ENCODE measurements at places on chromosomes 11 and 22.
A peak's percentile ranks its signal among the peaks of the same experiment; 100 is the strongest.

GRCh38 chr11:130211144-130211543, 51.6 kb downstream of the ST14 start:
- DNase-seq, result no peak

DNA sequence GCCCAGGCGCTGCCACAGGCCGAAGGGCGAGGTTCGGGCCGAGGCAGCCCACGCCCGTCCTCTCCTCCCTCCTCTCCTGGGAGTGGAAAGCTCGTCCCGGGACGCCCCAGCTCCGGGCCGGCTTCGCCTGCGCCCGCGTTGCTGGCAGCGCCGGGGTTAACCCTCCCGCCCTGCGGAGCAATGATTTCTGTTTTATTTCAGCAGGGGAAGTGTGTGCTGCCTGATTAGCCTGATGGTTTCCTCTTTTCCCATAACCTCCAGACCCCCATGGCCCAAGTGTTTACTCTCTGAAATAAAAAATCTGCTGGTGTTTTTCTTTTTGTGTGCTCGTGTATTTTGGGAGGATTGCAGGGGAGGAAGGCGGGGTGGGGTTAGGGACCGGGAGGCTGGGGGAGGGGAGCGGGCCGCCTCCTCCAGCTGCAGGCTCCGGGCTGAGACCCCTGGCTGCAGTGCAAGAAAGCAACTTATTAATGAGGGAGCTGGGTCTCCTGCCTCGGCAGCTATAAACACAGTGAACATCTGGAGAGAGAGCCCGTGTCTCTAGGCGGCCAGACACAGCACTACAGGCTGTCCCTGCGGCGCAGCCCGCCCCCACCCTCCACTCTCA, 38.6 kb downstream of the ETS1 start:
- no peak for DNase-seq

DNA sequence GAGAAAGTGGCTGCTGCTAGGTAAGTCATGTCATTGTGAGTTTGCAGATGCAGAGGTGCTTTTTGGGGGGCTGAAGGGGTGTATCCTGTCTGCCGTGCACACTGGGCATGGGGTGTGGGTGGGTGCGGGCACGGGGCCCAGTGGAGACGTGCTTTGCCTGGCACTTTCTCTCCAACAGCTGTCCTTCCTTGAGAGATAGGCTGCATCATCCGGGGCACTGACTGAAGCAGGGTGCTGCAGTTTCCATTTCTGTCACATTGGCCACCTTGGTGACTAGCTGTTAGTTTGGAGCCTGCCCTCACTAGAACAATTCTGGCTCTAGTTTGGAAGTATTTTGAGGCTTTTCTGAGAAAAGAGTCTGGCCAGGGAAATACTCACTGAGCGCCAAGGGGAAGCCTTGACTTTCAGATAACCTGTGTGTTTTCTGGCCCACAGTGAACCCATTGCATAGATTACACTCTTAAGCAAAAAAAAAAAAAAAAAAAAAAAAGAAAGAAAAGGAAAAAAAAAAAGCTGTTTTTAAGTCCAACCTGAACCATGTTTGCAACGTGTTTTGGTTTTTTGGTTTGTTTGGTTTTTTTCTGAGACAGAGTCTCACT, 219.2 kb downstream of the NAV2 start:
- DNase-seq, result no peak

DNA sequence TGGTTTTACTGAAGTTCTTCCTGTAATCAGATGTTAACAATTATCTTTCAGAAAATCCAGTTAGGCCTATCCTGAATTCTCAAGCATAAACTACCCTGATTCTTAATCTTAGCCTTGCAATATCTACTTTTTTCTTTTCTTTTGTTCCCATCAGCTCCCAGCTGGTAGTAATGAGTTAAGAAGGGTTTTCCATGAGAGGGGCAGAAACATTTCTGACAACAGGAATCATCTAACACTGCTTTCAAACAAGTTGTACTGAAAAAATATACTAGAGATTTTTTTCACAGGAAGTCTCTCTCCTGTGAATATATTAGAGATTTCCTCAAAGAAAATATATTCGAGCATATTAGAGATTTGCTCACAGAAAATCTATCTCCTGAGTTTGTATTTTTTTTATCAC, 3.3 kb upstream of the TRIM6 start:
- DNase-seq, result no peak

DNA sequence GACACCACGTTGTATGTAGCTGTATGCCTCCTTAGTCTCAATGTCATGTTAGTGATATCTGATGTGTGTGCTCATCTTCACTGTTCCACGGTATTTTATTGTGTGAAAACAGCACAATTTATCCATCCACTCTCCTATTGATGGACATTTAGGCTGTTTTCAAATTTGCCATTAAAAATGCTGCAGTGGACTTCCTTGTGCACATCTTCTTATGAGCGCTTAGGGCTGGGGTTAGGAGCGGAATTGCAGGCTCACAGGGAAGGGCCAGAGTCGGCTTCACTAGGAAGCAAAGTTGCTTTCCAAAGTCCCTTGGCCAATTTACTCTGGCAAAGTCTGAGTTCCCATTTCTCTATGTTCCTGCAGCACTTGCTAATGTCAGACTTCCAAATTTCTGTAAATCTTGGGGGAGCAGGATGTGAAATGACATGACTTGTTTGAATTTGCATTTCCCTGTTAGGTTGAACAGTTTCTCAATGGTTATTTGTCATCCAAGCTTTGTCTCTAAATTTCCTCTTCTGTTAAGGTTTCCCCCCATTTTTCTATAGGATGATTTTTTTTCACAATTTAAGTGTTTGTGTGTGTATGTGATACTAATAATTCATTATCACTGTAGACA, 75.4 kb downstream of the MYEOV start:
- no peak for DNase-seq

GRCh38 chr11:114259124-114259526, 37.1 kb upstream of the NNMT start:
- no peak for DNase-seq

- no peak for DNase-seq
These were observed 650.8 kb upstream of the KIRREL3 start for GRCh38 chr11:127651175-127651887.

GRCh38 chr11:77619576-77620198, 17.9 kb downstream of the CLNS1A start:
- no peak for DNase-seq

DNA sequence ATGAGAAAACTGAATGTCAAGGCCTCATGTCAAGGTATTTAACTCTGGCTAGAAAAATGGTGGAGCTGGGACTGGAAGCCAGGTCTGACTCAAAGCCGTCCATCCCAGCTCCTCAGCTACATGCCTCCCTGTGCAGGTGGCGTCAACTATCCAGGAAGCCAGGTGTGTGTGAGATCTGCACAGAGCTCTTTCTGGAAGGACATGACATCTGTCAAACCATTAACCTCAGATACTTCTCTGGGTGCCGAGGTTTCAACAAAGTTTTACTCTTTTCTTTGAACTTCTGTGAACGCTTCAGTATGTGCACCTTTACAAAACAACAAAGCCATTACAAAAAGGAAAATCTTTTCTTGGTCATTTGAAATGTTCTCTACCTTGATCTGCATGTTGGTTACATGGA, 7.0 kb upstream of the CASTOR1 start:
- no peak for DNase-seq

GRCh38 chr11:109106151-109106906, 315.7 kb upstream of the C11orf87 start:
- DNase-seq, result no peak

GRCh38 chr11:31687861-31688260, 123.3 kb downstream of the PAX6 start:
- no peak for DNase-seq

- DNase-seq, result no peak
These were observed 997.8 kb downstream of the BRD1 start for GRCh38 chr22:48829908-48830307.

DNA sequence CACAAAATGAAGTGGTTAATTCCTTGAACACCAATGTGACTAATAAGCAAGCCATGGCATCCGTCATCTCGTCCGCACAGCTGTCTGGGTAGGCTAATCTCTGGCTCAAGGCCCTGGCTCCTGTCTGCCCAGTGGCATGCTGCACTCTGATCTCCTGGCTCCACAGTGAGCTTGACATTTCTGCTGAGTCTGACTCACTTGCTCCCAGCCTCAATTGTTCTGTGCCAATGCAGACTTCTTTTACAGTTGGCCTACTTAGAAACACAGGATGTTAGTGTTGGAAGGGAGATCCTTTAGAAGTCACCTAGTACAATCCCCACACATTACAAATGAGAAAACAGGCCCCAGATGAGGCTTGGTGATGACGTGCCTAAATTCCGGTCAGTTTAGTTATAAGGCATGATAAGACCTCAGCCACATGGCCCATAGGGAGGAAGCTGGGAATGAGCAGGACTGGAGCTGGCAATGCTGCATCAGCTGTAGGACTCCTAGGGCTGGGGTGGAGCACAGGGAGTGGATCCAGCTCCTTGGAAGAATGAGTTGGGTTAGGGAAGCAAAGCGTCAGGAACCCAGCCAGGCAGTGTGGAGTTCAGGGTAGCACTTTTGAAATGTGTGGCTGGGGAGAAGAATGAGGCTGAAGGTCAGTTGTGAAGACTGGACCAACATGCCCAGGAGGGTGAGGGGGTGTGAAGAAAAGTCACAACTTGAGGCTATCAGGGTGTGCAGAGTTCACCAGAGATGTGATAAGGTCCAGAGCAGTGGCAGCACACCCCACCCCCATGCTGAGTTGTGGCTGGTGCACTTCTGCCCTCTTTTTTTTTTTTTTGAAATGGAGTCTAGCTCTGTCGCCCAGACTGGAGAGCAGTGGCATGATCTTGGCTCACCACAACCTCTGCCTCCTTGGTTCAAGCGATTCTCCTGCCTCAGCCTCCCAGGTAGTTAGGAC, 70.2 kb upstream of the EED start:
- peak; percentile 64 for DNase-seq

DNA sequence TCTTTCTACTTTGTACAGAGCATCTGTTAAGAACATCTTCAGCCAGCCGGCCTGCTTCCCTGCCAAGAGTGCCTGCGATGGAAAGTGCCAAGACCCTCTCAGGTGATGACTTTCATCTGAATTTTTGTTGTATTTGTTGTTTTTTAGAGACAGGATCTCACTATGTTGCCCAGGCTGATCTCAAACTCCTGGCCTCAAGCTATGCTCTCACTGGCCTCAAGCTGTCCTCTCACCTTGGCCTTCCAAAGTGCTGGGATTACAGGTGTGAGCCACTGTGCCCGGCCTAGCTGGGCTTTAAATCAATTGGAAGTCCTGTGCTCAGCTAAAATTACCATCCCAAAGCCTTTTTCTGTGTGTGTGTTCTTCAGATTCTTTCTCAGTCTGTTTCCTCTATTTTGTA, 64.2 kb upstream of the ADORA2A start:
- DNase-seq, result no peak

GRCh38 chr11:37544491-37544890, 946.5 kb upstream of the RAG2 start:
- DNase-seq, result no peak

GRCh38 chr11:47388697-47389576, 10.6 kb upstream of the SPI1 start:
- DNase-seq, result no peak

DNA sequence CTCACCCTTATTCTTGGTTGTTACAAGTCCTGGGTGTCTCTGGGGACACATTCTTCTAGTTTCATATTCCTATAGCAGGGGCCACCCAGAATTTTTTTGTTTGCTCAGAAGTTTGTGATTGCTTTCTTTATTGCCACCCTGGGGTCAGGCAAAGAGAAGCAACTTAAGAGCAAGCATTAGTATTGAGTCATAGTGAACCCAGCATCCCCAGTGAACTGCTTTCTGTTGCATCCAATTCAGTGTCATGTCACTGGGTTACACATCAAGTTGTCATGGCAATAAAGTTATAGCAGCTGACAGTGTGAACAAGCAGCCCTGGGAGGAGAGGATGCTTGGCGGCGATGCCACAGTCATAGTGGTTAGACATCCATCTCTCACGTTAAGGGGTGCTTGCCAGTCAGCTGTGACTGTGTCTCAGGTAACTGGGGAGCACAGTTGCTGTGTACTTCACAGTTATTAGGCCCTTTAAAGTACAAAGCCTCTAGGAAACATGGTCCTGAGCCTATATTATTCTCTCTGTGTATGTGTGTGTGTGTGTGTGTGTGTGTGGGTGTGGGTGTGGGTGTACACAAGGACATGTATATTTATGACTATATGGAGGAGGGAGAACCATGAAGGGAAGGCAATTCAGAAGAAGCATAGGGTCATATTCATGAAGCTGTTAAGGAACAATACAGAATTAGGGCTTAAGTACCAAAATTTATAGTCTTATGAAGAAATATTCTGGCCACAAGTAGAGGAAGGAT, 52.5 kb downstream of the TRIM44 start:
- DNase-seq, result no peak

GRCh38 chr22:44411226-44412135, 86.6 kb downstream of the RTL6 start:
- no peak for DNase-seq

DNA sequence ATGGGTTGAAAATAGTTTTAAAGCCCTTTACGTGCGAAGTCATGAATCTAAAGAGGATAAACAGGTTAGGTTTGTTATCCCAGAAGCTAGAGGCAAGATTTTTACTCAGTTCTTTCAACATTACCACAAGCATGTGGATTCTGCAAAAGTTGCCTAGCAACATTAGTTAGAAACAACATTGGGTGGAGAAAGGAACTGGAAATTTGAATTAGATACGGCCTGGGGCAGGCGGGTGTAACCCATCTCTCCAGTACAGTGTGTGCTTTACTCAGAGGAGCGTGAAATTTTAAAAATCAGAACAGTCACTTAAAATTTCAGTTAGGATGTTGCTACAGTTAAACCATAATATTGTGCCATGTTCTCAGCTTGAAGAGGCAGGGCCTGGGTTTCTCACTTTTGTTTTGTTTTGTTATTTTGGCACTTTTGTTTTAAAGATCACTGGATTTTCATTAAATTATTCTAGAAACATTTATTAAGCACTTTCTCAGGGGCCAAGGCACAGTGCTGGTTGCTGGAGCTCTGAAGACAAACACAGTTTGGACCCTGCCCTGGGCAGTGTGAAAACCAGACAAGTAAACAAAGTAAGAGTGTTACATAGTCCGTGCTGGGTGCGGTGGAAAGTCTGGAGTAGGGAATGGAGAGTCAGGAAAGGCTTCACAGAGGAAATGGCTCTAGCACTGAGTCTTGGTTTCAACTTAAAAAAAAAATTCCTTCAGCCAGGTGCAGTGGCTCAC, 4.4 kb upstream of the WEE1 start:
- no peak for DNase-seq

DNA sequence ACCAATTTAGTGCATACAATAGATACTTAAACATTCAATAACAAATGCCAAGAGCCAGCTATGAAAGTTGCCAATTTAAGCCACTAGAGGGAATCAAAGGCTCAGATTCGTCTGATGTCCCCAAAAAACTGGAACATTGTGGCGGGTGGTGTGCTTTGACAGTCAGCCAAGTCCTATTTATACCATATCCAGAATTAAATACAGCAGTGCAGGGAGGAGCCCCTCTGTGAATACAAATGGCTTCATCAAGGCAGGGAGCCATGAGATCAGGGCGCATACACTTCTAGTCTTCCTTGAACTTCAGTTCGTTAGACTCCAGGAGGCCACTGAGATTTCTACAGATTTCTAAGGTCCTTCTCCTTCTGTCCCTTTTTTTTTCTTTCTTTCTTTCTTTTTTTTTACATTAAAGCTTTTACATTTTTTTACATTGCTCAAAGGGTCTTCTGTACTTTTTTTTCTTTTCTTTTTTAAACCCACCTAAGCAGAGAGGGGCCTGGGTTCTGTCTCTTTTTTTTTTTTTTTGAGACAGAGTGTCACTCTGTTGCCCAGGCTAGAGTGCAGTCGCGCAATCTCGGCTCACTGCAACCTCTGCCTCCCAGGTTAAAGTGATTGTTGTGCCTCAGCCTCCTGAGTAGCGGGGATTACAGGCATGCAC, 41.5 kb upstream of the HSPA8 start:
- DNase-seq, result peak; percentile 36

GRCh38 chr11:116234989-116235568, 537.7 kb downstream of the BUD13 start:
- no peak for DNase-seq
